ENCODE measurements at places on chromosomes 3 and 15.

GRCh38 chr3:141546586-141546985 lies 59.8 kb downstream of the RASA2 start:
- DNase-seq, result no peak

- no peak for DNase-seq
These were observed 22.5 kb upstream of the SPTSSB start for GRCh38 chr3:161393803-161394202.

DNA sequence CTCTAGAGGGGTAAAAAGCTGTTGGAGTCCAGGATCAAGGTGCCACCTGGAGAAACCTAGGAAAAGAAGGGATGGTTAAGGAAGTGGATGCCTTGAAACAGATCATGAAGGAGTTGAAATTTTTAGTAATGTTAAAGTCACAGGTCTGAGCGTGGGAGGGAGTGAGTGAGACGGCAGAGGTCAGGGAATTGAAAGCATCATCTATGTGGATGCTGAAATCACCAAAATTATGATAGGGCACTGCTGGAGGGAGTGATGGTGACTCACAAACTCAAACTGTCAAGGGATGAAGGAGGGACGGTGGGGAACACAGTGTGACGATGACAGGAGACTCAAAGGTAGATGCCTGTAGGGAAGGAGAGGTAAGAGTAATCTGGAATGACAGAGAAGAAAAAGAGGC lies 205.7 kb downstream of the OSBPL10 start:
- DNase-seq, result no peak

- DNase-seq, result no peak
These were observed 323.5 kb downstream of the ERC2 start for GRCh38 chr3:56144805-56145204.

DNA sequence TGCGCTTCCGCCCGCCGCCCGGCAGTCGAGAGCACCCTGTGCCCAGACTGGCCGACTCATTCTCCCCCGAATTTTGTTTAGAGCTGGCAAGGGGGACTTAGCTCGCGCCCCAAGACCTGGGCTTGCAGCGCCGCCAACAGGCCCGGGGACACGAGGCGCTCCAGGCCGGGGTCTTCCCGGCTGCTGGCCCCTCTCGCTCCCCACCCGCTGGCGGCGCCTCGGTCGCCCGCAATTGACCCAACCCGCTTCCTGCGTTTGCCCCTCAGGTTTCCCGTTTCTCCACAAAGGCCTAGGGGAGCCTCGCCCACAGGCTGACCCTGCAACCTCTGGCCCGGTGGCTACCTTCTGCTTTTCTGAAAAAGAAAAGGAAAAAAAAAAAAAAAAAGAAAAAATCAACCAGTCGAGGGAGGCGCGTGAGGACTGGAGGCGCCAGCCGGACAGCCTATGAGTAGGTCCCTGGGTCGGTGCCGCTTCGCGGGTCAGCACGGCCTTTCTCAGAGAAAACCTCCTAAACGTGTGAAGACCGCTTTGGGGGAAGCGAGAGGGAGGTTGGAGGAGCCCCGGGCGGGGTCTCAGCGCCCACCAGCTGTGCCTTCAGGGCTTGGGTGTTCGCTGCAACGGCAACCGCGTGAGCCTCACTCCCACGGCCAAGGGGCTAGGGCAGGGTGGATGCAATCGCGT lies 7.2 kb downstream of the FOXL2 start:
- DNase-seq, result no peak

DNA sequence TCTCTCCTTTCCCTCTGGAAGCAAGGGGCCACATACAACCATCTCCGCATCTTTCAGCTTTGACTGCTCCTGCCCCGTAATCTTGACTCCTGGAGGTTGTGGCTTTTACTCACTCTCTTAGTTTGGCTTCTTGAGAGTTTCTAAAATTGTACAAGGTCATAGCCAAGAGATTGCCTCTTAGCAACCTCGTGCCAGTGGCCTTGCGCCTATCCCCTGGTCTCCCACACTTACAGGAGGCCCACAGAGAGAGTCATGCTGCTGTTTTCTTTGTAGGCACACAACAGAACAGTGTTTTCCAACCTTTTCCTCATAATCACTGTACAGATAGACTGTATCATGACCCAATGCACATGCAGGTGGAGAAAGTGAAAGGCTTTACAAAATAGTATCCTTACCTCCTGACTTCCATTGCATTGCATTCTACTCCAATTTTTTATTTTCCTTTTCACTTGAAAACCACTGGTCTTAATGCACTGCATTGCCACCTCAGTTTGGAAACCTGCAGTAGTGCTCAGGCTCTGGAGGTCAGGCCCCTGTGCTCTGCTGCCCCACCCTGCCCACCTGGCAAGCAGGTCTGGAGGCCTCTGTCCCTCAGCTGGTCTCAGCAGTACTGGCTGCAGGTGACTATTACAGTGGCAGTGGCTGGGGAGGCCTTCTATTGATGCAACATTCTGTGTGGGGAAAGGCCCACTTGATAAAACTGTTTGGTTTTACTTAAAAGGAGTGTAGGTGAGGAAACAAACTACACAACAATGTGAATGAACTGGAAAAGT lies 156.2 kb downstream of the DNAJB8 start:
- DNase-seq, result no peak

- DNase-seq, result no peak
These were observed 19.5 kb downstream of the TKT start for GRCh38 chr3:53236112-53236841.

GRCh38 chr15:59407946-59408345 lies 30.0 kb upstream of the FAM81A start:
- DNase-seq, result no peak

GRCh38 chr3:186361246-186361761 lies 730 bp downstream of the DGKG start:
- DNase-seq, result no peak

GRCh38 chr3:99199021-99199420 lies 297.5 kb upstream of the DCBLD2 start:
- no peak for DNase-seq

DNA sequence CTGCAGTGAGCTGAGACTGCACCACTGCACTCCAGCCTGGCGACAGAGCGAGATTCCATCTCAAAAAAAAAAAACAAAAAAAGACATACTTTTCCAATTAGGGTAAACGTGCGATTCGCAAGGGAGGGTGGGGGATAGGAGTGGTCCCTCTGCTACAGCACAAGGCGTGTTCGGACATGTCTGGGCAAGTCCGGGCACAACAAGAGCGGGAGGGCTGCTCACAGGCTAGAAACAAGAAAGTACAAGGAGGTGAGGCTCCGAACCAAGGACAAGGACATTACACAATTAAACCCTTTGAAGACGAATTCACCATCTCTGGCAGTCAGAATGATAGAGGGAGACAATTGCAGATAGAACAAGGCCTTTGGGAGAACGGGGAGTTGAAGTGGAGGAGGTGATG lies 32.2 kb upstream of the BCL2A1 start:
- DNase-seq, result no peak

DNA sequence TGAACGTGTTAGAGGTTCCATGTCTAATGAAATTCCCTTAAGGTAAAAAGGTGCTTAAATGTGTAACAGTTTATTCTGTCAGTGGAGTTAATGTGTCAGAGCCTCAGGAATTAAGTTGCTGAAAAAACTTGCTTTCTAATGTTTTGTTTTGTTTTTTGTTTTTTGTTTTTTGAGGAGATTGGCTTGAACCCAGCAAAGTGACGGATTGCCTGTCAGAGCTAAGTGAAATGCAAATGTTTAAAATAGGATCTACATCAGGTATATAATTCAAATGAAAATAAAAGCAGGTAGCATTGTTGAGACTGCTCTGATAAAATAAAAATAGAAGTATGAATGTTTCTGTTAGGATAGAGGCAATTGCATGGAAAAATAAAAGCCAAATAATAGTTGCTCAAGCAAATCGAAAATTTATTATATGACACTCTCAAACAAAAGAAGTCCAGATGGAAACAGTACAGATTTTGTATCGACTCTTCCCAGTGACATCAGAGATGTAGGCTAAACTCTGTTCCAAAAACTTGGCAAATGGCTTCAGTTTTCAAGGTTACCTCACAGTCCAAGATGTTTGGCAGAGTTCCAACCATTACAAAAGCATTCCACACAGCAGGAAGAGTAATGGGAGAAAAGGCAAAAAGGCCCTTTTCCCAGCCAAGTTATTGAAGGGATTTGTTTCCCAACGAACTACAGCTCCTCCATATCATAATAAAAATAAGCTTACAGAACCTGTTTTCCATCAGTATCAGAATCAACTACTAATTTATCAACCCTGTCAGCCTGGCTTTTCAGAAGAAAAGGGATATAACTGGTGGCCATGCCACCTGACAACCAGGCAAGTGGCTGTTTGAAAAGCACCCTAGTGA lies 291.0 kb downstream of the TBL1XR1 start:
- no peak for DNase-seq

DNA sequence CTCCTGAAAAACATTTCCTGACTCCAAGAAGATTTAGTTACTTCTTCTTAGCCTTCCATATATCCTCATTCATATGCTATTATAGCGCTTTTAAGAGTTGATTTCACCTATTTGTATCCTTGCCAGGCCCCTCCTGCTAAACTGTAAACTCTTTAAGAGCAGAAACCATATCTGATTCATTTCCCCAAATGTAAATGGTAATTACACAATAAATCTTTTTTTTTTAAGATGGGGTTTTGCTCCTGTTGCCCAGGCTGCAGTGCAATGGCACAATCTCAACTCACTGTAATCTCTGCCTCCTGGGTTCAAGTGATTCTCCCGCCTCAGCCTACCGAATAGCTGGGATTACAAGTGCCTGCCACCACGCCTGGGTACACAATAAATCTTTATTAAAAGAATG lies 4.5 kb downstream of the DLEC1 start:
- DNase-seq, result no peak

DNA sequence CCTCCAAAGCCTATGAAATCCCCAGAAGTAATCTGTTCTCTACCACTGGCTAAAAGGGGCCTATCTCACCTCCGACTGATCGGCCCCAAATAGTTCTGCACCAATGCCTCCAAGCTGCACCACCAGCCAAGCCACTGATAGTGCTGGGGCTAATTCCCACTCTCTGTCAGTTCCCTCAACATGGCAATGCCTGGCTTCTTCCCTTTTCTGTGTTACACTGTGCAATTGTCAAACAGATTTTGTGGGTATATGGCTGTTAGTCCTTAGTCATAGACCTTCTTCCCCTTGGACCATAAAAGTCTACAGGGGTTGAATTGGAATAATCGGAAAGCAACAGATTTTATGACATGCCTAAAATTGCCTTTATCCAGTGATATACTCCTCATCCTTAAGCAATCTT lies 9.3 kb upstream of the UBE2E2 start:
- DNase-seq, result no peak

DNA sequence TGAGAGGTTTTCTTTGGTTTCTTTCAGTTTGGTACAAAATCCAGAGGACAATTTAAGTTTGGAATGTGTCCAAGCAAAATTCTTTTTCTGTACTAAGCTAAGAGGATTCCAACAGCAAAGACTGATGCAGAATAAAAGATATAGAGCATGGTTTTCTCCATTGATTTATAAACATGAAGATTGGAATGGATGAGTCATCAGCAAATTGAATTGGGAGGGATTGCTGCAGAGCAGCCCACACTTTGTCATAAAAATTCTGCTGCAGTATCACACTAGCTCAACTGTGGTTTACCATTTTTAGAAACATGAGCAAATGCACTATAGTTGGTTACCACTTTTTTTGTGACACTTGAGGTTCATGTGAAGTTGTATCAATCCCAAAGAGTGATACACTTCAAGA lies 16.1 kb upstream of the LARP6 start:
- DNase-seq, result no peak

DNA sequence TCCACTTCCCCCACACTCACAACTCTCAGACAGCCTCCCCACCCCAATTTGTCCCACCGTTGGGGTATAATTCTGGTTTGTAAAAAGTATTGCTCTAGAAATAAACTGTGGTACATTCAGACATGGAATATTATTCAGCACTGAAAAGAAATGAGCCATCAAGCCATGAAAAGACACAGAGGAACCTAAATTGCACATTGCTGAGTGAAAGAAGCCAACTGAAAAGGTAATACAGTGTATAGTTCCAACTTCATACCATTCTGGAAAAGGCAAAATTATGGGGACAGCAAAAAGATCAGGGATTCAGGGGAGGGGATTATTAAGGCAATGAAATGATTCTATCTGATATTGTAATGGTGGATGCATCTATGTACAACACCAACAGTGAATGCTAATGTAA lies 10.5 kb downstream of the ANXA2 start:
- no peak for DNase-seq

GRCh38 chr3:115689928-115690327 lies 66.6 kb downstream of the GAP43 start:
- no peak for DNase-seq

DNA sequence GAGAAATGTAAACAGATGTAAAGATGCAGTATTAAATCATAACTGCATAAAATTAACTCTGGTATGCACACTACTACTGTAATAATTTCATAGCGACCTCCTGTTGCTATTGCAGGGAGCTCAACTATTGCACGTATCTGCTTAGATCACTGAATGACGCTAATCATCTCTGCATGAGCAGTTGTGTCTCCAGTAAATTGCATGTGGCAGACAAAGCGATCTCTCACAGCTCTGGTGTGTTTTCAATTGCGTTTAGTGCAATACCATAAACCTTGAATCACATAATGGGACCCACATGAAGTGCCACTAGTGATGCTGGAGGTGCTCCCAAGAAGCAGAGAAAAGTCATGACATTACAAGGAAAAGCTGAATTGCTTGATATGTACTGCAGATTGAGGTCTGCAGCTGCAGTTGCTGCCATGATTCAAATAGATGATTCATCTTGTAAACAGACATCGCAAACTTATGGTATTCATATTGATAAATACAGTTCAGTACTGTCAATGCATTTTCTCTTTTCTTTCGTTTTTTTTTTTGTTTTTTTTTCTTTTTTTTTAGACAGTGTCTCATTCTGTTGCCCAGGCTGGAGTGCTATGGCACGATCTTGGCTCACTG lies 30.2 kb upstream of the LCTL start:
- no peak for DNase-seq

DNA sequence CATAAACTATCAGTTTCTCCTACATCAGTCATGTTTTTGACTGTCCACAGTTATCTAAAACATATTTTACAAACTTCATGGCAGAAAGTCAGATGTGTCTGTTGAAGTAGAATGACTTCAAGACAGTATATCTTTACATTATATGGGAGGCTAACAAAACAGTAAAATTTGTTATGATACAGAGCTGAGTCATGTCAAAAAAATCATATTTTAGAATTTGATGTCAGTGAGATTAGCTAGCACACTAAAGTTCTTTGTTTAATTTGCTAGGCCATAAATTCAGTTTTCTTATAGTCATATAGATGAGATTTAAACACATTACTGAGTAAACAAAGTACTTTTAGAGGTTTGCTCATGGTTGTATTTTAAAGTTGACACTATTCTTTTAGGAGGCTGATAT lies 80.3 kb upstream of the IGSF10 start:
- no peak for DNase-seq

GRCh38 chr3:154510780-154511179 lies 80.8 kb upstream of the GPR149 start:
- no peak for DNase-seq

- no peak for DNase-seq
These were observed 365.6 kb downstream of the SV2B start for GRCh38 chr15:91465696-91466095.

- no peak for DNase-seq
These were observed 338.9 kb upstream of the CFAP20DC start for GRCh38 chr3:59388555-59389270.
